ENCODE measurements at places on chromosomes 7 and 10. TPM values are rescaled to one million over a fixed set of nuclear protein-coding genes. Genes with fewer than 3 reads are reported as not detected.

- H3K4me1 ChIP-seq, result peaks cover 5% of the 10 kb centered on the region
- no peak for DNase-seq
- H3K27me3 ChIP-seq, result no peaks in the 10 kb centered on the region
- peak overlapping the region; percentile 99 for H3K27ac ChIP-seq
- H3K36me3 ChIP-seq, result no peaks in the 10 kb centered on the region
Observed at GRCh38 chr7:106111655-106112117, 426 bp downstream of the SYPL1 start.

DNA sequence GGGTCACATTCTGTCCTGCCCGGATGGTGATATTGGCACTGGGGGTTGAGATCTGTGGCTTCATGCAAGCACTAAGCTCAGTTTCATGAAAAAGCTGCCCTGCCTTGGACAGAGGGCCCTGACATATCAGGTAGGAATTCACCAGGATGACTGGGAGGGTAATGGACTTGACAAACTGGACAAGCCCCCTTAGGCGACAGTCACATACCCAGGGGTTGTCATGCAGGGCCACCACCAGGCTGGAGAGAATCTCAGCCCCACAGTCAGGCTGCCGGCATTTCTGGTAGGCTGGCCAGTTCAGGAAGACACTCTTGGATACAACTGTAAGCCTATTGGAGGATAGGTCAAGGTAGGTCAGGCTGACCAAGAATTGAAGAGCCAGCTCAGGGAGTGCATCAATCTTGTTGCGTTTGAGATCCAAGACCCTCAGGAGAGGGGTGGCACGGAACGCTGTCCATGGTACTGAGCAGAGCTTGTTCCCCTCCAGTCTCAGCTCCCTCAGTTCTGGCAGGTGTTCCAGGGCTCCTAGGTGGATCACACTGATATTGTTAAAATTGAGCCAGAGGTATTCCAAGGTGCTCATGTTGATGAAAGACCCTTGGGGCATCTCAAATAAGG lies 824 bp downstream of the LRIT2 start:
- no peak overlapping the region for H3K27ac ChIP-seq
- H3K4me3 ChIP-seq, result no peak overlapping the region
- DNase-seq, result no peak
- H3K36me3 ChIP-seq, result no peaks in the 10 kb centered on the region
- H3K4me1 ChIP-seq, result no peaks in the 10 kb centered on the region
- no peaks in the 10 kb centered on the region for H3K27me3 ChIP-seq

- H3K4me1 ChIP-seq, result no peaks in the 10 kb centered on the region
- H3K27me3 ChIP-seq, result no peaks in the 10 kb centered on the region
- no peak for DNase-seq
- H3K27ac ChIP-seq, result no peak overlapping the region
Observed at GRCh38 chr7:49911909-49912308, 138.5 kb downstream of the VWC2 start.

GRCh38 chr10:11548768-11549099 lies 62.7 kb downstream of the USP6NL start:
- H3K4me3 ChIP-seq, result no peak overlapping the region
- H3K4me1 ChIP-seq, result no peaks in the 10 kb centered on the region
- no peaks in the 10 kb centered on the region for H3K27me3 ChIP-seq
- DNase-seq, result no peak

DNA sequence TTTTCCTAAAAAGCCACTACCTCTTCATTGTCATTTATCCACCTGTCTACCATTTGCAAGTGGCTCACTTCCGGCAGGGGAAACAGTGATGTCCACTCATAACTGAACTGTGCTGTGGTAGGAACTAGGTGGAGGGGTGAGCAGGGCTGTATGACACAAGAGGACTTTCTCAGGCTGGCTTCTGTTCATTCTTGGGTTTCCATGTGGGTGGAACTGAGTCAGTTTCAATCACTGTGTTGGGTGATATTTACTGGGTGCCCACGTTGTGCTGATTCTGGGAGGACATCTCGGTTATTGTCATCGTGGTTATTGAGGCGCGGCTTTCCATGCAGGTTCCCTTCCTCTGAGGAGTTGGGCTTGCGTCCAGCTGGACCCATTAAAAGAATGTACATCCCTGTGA lies 38.8 kb downstream of the RAMP3 start:
- H3K4me1 ChIP-seq, result no peaks in the 10 kb centered on the region
- no peak overlapping the region for H3K27ac ChIP-seq
- no peak for DNase-seq
- H3K36me3 ChIP-seq, result no peaks in the 10 kb centered on the region
- H3K4me3 ChIP-seq, result no peak overlapping the region

- no peaks in the 10 kb centered on the region for H3K27me3 ChIP-seq
- H3K4me1 ChIP-seq, result peaks cover 5% of the 10 kb centered on the region
- no peak for DNase-seq
Observed at GRCh38 chr10:34674176-34674575, 140.9 kb downstream of the PARD3 start.

- no peaks in the 10 kb centered on the region for H3K27me3 ChIP-seq
- no peak overlapping the region for H3K4me3 ChIP-seq
- no peaks in the 10 kb centered on the region for H3K4me1 ChIP-seq
Observed at GRCh38 chr7:57789130-57789529, 339.2 kb downstream of the ZNF716 start.

PANK1 gene
- 6.2 TPM for total RNA-seq

VWDE gene
- total RNA-seq, result 0.95 TPM

MET gene
- total RNA-seq, result 5.9 TPM
